ENCODE measurements at places on chromosomes 5 and 9.

GRCh38 chr5:149323621-149324205, 21.6 kb upstream of the GRPEL2 start:
- DNase-seq, result no peak

DNA sequence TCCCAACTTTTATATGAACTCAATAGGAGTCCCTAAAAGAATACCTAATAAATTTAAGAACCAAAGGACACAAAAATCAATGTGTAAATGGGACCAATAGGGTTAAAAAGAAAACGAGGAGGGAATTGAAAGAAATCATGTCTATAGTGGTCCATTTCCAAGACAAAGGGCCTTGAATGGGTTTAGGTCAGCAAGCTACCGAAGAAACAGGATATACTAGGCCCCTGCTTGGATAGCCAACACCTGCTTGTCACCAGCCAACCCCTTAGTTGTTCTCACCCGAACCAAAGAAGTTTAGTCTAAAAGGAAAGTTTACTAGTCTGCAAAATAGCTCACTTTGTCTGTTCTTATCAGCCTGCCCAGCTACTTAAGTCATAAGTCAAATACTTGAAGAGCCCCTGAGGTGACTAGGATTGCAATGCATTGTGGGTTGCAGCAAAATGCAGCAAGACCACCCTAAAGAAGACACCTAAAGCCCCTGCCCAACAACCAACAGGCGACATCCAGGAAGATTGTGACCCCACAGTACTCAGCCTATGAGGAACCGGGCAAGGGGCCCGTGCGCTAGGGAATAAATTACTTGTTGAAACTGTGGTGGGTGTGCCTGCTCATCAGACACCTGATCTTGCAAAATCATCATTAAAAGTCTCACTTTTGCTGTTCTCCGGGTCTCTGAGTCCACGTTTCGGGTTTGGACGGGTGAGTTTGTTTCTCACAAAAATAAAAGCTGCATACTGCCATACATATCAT, 183.9 kb upstream of the PPP1R26 start:
- DNase-seq, result no peak

DNA sequence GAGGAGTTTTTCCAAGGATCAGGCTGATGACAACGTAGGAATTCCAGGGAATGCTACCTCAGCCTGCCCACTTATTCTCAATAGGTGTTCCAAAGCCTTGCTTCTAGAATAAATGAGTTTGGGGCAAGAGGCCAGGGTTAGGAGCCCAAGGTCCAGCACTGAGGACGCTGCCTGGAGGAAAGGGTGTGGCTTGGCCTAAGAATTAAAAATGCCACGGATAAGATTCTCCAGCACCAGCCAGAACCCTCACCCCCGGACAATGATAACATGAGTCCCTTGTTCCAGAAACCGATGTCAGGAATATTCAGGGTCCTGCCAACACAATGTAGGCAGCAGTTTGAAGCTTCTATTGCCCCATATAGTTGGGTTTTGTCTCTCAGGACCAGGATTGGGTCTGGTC, 7.6 kb downstream of the SPRY4 start:
- DNase-seq, result no peak

DNA sequence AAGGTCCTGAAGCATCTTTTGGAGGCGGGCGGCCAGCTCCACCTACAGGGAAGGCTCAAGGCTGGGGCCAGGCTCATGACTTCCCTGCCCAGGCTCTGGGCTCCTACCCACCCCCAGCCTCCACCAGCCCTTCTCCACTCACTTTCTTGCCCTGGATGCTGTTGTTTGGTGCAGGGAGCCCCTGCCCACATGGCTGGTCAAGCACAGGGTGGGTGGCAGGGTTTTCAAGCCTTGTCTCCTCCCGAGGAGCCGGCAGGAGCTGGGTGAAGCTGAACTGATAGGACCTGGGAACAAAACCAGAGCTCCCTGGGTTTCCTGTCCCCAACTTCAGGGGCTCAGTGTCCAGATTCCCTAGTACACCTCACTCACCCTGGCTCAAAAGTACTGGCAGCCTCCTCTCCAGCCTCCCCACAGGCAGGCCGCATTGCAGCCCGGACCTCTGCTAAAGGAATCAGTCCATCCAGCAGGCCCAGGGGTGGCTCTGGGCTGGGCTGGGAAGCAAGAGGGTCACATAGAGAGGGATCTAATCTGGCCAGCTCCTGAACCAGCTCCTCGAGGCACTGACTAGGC, 6.9 kb downstream of the SHROOM1 start:
- no peak for DNase-seq

GRCh38 chr5:2427983-2428382, 323.5 kb downstream of the IRX2 start:
- no peak for DNase-seq

DNA sequence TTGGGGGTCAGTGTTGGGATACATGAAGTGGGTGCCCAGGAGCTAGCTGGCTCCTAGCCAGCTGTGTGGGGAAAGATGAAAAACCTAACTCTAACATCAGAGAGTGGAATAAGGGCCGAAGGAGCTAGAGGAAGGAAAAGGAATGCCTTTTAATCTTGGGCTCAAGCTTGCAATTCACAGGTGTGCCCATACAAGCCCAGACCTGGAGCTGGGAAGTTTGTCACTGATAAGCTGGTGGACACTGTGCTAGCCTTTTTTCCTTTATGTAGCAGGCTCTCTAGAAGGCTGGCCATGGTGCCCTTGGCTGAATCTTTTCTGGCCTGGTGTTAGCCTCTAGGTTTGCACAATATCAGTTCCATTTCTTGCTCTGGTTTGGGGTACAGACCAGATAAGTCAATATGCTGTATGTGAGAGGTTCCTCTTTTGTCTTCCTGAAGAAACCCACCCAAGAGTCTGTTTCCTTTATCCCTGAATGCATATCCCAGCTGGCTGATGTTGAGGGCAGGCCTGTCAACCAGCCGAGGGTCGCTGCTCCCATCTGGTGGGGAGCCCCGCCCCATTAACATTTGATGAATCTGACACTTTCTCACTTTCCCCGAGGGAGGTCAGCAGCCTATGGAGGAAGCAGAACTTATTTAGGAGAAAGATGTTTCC, 92.4 kb upstream of the CXCL14 start:
- DNase-seq, result no peak

DNA sequence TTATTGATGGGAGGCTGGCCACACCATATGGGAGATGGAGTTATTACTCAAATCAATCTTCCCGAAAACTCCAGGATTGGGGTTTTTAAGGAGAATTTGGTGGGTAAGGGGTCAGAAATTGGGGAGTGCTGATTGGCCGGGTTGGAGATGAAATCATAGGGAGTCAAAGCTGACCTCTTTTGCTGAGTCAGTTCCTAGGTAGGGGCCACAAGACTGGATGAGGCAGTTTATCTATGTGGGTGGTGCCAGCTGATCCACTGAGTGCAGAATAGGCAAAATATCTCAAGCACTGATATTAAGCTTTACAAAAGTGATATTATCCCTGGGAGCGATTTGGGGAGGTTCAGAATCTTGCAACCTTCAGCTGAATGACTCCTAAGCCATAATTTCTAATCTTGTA, 75.7 kb upstream of the CLINT1 start:
- no peak for DNase-seq
